Fibroblast of lung (primary cell): ENCODE measurements at places on chromosomes 6 and 20. TPM values are rescaled to one million over a fixed set of nuclear protein-coding genes. Genes with fewer than 3 reads are reported as not detected.
A peak's percentile ranks its signal among the peaks of the same experiment; 100 is the strongest.

SNX21 gene
- total RNA-seq = 50.8 and 101 TPM in 2 replicates

FAM83C gene
- not detected in 2 replicates for total RNA-seq

KCNB1 gene
- total RNA-seq = under 0.01 TPM in 2 replicates

DNA sequence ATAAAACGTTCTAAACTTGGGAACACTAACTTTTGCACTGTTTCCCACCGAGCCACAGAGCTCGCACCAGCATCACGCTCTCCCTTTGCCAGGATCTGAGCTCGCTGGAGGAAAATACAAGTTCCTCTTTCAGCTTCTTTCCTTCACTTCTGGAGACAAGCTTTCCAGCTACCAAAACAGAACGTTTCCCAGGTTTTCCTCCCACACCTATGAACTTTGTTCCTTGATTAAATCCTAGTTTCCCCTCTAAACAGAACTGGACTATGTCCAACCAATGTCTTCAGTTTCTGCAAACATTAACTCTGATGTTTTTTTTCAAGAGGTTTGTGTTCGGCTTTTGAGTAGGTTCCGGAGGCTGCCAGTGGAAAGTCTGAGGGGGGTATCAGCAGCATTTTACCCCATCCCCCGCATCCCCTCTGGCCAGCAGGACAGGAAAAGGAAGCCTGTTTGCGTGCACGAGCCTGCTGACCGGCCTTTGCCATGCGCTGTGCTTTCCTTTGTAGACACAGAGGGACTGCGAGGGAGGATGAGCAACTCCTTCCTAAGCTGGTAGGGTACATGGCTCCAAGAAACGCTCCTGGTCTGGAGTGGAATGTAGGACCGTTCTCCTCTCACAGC is 135.5 kb downstream of the LY86 start:
- H3K36me3 ChIP-seq = no peaks in the 10 kb centered on the region
- no peak overlapping the region for H3K4me3 ChIP-seq
- peak; percentile 65 for DNase-seq
- H3K27ac ChIP-seq = peak overlapping the region; percentile 46

DNA sequence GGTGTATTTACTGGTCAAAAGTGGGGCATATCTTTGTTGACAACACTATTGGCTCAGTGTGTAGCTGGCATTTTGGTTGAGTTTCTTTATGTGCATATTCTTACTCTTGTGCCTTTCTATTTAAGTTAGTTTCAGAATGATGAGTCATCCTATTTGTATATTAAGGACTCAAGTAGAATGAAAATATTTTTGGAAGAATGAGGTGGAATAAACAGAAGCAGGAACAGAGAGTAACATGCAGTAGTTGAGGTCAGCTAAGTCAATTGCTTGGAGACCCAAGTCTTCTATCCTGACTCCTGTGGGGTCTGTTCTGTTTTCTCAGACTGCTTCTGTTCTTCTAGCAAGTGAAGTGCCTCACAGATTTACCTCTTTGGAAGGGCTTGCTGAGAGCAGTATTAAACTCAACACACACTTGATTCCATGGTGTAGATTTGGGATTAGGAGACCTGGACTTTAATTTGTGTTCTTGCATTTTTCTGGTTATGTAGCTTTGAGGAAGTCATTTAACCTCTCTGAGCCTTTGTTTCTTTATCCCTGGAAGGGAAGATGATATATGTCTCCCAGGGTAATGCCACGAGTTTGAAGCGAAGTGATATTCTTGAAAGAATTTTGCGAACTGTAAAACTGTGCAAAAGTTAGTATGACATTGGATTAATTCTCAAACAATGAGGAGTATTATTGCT is 324.3 kb downstream of the QKI start:
- H3K4me3 ChIP-seq = no peak overlapping the region
- no peak overlapping the region for H3K27ac ChIP-seq
- no peaks in the 10 kb centered on the region for H3K27me3 ChIP-seq
- H3K4me1 ChIP-seq = no peaks in the 10 kb centered on the region

DNA sequence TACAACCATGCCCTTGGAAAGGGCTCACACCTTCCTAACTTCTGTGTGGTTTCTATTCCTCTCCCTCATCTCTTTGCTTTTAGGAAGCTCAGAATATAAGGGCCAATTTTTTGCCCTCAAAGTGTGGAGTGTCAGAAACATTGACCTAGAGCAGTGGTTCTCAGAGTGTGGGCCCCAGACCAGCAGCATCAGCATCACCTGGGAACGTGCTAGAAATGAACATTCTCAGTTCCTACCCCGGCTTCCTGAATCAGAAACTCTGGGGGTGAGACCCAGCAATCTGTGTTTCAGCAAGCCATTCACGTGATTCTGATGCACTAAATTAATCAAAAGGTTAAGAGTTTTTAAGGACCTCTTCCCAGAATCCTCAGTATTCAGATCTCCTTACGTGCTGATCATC is 47.9 kb upstream of the IL17A start:
- peaks cover 2% of the 10 kb centered on the region for H3K27me3 ChIP-seq
- H3K36me3 ChIP-seq = no peaks in the 10 kb centered on the region
- no peak for DNase-seq
- H3K4me1 ChIP-seq = no peaks in the 10 kb centered on the region
- no peak overlapping the region for H3K27ac ChIP-seq
